ENCODE measurements at places on chromosomes 6 and 20.
A peak's percentile ranks its signal among the peaks of the same experiment; 100 is the strongest.

DNA sequence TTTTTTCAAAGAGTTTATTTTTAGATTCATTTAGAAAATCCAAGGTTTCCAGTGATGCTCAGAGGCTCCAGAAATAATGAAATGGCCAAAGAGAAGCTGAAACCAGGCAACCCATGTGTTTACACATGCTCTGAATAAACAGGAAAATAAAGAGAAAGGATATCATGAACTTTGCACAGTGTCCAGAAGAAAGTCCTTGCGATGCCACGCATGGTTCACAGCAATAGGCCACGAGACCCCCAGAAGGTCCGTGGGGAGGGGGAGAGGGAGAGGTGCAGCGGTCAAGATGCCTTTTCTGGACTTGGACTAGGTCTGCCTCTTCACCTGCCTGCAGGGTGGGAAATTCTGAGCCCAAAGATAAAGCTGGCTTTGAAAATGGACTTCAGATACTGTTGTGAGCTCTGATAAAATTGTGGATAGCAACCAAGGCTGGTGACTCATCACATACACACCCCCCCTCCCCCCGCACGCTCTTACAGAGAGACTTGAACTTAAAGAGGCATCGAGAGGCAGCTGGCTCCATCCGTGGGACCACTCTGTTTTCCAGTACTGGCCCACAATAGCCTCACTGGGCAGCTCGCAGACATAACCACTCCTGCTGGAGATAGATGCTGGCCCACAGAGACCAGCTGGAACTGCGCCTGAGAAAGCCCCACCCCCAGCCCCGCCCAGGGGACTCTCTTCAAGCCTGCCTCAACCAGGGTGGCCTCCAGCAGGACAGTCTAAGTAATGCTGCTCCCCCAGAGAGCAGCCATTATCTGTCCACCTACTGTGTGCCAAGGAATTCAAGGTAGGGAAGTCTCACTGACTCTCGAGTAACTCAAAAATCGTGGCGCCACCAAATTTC, 21.2 kb upstream of the NFATC2 start:
- DNase-seq, result no peak

GRCh38 chr20:10639737-10640556, 33.9 kb downstream of the JAG1 start:
- peak; percentile 51 for DNase-seq

GRCh38 chr20:6238421-6238820, 115.6 kb upstream of the FERMT1 start:
- no peak for DNase-seq

- DNase-seq, result no peak
Observed at GRCh38 chr6:31074401-31074800, 38.0 kb downstream of the C6orf15 start.

DNA sequence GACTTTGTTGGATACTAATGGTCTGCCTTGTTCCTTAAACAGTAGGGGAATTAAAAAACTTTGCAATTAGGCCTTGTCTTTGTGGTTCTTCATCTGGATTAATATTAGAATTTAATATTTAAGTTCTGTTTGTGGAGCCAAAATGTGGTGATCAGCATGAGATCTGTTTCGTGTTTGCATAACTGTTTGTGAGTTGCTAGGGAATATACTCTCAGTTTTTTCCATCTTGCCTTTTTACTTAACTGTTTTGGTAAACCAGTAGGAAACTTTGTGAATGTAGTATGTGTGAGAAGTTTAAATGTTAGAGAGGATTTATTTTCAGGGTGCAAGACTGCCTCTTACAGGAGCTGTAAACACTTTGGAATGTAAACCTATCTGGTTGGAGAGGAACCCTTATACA, 35.6 kb downstream of the LRRC1 start:
- no peak for DNase-seq

DNA sequence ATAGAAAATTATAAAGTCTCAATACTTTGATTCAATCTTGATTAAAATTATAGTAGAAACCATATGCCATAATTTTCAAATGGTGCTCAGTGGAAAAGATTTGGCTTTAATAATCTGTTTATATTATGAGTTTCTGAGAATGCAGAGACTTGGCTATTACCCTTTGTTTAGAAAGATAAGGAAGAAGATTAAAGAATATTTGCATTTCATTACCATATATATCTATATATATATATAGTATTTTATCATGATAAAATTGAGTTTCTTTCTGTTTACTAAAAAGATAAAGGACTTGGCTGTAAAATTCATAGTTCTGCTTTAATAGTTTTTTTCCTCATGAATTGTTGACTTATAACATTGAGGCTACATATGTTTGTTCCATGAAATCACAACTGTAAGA, 679.3 kb upstream of the MAP3K7 start:
- no peak for DNase-seq

DNA sequence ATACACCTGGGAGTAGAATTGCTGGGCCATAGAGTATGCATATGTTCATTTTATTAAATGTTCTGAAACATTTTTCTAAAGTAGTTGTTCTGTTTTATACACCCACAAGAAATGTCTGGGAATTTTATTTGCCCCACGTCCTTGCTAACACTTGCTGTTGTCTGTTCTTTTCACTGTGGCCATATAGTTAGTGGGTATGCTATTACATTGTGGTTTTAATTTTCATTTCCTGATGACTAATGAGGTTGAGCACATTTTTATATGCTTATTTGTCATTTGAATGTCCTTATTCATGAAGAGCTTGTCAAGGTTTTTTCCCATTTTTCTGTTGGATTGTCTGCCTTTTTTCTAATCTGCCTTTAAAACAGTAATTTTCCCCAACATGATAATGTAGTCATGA, 41.5 kb upstream of the TGM3 start:
- DNase-seq, result no peak

Measured in hippocampal formation (tissue), 2 donors.